BJ (cell line): ENCODE measurements at places on chromosomes 4 and X. TPM values are rescaled to one million over a fixed set of nuclear protein-coding genes. Genes with fewer than 3 reads are reported as not detected.

DNA sequence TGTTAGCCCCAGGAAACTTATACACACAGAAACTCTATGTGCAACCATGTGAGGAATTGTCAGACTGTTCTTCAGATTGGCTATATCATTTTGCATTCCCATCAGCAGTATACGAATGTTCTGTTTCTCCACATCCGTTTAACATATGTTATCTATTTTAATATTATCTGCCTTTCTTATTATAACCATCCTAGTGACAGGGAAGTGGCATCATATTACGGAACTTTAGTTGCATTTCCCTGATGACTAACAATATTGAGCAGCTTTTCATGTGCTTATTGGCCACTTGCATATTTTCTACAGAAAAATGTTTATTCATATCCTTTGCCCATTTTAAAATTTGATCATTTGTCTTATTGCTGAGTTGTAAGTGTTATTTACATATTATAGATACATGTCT, 36.5 kb upstream of the IL15 start:
- peak; percentile 4 for DNase-seq

- DNase-seq = no peak
Measured at GRCh38 chrX:806586-806985, 176.0 kb downstream of the SHOX start.

GRCh38 chrX:114338870-114339269, 245.0 kb upstream of the HTR2C start:
- DNase-seq = no peak

GRCh38 chrX:72123471-72124185, 8.1 kb downstream of the RTL5 start:
- DNase-seq = no peak

DNA sequence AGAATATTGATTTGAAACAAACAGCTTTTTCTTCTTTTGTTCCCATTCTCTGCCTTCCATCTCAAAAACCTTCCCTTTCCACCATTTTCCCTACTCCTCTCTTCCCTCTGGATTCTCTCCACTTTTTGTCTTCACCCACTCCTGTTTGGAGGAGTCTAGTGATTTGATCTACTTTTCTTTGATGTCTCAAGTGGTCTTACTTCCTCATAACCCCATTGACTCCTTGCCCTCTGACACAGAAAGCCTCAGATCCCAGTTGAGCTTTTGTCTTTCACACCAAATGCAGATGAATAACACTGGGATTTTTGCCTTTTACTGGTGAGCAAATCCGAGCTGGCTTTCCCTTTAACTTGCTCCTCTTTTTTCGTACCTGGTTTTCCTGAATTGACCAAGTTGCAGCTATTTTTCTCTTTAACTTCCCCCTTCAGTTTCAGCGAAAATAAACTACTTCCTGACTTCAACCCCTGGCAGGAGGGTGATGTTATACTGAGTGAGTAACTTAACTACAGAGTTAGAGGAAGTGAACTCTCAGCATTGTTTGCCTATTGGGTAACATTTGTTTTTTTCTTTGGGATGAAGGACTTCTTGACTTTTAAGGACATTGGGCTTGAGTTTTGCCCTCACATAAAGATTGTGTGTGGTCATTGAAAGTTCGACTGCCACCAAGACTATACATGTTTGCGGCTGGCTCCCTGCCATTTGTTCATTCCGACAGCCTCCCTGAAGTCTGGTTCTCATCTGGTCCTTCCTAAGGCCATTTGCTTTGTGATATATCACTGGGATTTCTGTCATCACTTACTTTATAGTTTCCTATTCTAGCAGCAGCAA, 392.8 kb upstream of the NR3C2 start:
- peak; percentile 1 for DNase-seq

- DNase-seq = no peak
Measured at GRCh38 chr4:163554870-163555465, 60.5 kb downstream of the TMA16 start.

DNA sequence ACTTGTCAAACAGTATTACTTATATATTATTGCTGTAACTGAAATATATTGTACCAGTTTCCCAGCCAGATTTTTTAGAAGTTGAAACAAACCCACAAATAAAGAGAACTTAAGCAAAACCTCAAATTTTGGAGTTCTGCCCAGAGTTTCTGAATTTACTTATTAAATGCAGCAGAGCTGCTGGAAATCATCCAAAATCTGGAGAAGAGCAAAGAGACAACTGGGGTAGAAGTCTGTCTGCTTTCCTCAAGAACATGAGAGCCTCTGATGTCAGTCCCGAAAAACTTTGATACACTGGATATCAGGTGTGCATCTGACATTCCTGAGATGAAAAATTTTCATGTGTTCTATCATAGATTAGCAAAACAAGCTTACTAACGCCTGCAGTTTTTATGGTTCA, 325.9 kb downstream of the NR3C2 start:
- peak; percentile 15 for DNase-seq

DNA sequence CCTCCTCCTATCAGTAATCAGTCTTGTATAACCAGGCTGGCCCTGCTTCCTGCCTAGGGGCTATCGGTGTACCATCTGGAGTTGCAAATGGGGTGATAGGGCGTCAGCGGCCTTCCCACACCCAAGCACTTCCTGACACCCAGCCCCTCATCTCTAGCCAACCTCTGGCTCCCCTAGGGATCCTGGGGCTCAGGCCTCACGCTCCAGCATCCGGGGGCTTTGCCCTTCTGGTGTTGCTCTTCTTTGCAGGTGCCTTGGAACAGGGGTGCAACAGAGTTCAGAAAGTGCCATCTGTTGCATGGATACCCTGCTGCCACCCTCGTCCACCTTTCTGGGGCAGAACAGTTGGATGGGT, 4.1 kb downstream of the IL9R start:
- no peak for DNase-seq

DNA sequence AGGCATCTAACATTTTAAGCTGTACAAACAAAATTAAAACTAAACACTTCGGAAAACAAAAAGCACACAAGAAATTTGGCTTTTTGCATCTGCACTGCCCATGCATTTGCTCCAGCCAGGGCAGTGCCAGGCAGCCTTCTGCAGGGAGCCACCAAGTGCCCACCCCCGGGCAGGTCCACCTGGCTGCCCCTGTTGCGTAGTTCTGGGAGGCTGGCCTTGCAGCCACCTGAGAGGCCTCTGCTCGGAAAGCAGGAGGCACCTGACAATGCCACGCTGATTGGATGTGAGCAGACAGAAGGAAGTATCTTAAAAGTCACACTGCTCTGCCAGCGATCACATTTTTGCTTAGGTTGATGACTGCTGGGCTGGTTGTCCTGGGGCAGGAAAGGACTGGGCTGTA, 3.5 kb downstream of the TMEM271 start:
- no peak for DNase-seq

- DNase-seq = no peak
Measured at GRCh38 chr4:175054980-175055379, 136.8 kb downstream of the ADAM29 start.

DNA sequence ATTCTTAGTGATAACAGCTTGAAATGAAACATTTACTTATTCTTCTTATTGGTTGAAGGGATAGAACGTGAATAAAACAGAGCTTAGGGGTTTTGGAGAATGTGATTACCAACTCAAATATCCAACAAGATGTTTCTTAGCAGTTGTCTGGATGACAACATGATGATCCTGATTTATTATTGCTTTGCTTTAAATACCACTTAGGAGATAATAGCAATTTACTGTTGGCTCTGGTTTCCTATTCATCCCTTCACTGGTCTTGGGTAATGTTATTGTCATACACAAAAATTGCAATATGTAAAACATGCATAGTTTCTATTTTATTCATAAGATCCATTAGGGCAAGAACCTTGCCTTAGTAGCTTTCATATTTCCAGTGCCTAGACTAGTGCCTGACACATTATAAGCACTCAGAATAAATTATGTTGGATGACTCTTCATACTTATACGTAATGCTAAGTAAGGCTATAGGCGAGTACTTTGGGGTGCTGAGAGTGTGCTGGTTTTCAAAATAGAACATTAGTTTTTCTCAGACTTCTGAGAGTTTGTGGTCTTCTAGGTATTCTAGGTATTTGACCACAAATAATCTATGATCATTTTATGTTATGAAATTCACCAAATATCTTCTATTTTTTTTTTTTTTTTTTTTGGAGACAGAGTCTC, 58.6 kb upstream of the PGRMC2 start:
- DNase-seq = no peak

COL4A5 gene
- 8.7 and 13.2 TPM in 2 replicates for polyA plus RNA-seq

PRSS12 gene
- polyA plus RNA-seq = 108 and 139 TPM in 2 replicates

KIAA1210 gene
- polyA plus RNA-seq = not detected in 2 replicates

CXCL10 gene
- not detected in 2 replicates for polyA plus RNA-seq

MGAT4D gene
- polyA plus RNA-seq = not detected in 2 replicates

RS1 gene
- polyA plus RNA-seq = not detected in 2 replicates

WDFY3 gene
- polyA plus RNA-seq = 28.8 and 36.4 TPM in 2 replicates
